ENCODE measurements at places on chromosomes 5 and 9.

GRCh38 chr5:147752033-147752432, 30.5 kb downstream of the JAKMIP2 start:
- DNase-seq: no peak

GRCh38 chr5:90563108-90563507, 4.5 kb downstream of the ADGRV1 start:
- DNase-seq: no peak

- no peak for DNase-seq
Observed at GRCh38 chr9:95528908-95529502, 12.2 kb upstream of the PTCH1 start.

DNA sequence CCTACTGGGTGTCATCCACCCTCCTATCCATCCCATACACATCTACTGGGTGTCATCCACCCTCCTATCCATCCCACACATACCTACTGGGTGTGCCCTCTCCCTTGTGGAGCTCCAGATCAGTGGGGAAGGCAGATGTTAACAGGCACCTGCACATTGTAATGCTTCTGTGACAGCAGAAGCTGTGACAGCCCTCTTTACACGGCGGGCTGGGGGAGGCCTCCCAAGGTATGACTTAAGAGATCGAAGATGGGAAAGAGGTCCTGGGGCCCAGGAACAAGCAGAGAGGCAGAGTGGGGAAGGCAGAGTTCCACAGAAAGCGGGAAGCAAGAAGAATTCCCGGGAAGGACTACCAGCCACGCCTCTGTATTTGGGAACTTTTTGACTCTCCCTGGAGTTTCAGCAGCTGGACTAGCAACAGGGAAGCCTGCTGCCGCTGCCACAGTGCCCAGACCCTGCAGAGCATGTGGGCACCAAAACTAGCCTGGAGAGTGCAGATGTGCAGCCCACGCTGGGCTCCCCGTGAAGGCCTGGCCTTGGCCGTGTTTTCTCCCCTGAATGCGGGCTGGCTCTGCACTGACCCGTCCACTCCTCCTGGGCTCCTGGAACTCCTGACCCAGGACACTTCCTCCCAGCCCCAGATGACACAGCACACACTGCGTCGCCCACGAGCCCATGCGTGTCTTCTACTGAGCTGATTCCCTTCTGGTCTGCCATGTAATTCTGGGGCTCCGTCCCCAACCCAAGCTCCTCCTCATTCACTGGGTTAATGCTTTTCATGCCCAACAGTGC, 9.3 kb downstream of the TOR1A start:
- no peak for DNase-seq

GRCh38 chr9:96453625-96454024, 3.7 kb downstream of the HABP4 start:
- no peak for DNase-seq

Data from stimulated activated CD4-positive, alpha-beta T cell treated with anti-CD3 and anti-CD28 coated beads, Interleukin-1b, Interleukin-23, amount 100 ng/mL, for 4 hours (primary cell).